ENCODE measurements at places on chromosomes 6 and 20. TPM values are rescaled to one million over a fixed set of nuclear protein-coding genes. Genes with fewer than 3 reads are reported as not detected.

GRCh38 chr6:85402922-85403321 lies 47.0 kb upstream of the NT5E start:
- no peak for DNase-seq

- peak; percentile 55 for DNase-seq
Measured at GRCh38 chr6:35804996-35805736, at the start of gene LHFPL5. Gene LHFPL5 (plus strand): TSS chr6:35805352. CDS start chr6:35805671, 319 bp downstream.

DNA sequence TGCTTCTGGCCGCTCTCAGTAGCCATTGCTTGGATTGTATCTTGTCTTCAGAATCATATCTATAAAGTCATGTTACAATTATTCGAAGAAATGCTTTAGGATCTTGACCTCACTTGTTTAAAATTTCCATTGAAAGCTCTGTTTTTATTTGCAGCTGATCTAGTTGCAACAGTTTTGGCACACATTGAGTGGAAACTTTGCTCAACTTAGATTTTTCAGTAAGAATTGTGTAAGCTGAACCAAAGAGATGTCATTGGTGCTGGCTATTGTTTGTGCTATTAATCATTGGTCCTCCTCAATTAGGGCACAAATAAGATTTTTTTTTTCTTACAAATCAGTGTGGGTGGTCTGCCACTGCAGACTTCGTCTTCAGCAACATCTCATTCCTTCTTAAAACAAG lies 649.2 kb downstream of the MMUT start:
- DNase-seq: no peak

DNA sequence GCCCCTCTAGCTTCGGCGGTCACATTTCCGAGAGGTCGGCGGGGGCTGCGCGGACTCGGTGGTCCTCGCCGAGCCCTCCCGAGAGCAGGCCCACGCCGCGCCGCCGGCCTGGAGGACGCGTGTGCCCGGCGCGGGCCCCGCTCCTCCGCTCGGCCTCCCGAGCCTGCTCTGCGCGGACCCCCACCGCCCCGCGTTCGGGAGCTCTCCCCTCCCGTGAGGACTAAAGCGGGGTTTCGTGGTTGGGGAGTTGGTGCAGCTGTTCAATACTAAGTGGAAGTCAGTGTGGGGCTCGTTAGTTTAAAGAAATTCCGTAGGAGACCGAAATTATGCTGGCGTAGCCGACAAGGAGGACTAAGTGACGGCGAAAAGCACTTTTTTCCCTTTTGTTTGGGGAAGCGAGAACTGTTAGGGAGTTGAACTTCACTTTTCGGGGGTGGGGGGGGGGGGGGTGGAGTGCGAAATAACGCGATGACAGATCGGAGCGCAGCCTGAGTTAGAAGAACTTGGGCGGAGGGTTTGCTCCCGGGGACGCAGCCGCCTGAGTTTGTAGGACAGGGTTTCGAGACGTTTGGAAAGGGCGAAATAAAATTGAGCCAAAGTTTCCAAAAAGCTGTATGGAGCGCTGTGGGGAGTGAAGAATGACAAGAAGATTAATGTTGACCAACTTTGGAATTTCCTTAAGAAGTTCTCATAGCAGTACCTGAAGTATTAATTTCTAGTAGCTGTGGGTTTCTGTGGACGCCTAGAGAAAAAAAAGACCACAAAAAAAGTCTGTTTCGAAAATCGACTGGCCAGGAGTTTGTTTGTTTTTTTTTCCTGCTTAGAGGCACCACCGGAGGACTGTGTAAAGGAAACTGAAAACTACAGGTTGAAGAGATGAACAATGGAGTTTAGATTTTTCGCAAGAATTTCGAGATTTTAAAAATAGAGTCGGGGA lies 1.4 kb downstream of the QKI start:
- peak; percentile 55 for DNase-seq

DNA sequence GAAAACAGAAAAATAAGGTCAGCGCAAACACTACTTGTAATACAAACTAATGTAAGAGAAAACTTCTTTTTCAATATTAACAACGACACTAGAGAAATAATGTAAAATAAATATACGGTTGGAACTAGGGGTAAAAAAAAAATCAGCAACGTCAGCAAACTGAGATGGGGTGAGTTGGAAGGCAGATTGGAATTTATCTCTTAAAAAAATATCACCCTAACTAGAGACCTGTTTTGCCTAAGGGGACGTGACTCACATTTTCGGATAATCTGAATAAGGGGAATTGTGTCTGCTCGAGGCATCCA lies 705 bp upstream of the UTRN start:
- no peak for DNase-seq

Gene TMEM14B
- 32.6 TPM for total RNA-seq

Gene CLDN20
- total RNA-seq: not detected

Gene ACOT13
- total RNA-seq: 40.1 TPM

Gene DNPH1
- 62.3 TPM for total RNA-seq

Gene GINS1
- 0.37 TPM for total RNA-seq

Gene TNFRSF6B
- total RNA-seq: 0.62 TPM

All from right lobe of liver (tissue), 6 donors.